Anterior cingulate cortex (tissue), 58 donors: ENCODE measurements at places on chromosomes 7 and 10.

DNA sequence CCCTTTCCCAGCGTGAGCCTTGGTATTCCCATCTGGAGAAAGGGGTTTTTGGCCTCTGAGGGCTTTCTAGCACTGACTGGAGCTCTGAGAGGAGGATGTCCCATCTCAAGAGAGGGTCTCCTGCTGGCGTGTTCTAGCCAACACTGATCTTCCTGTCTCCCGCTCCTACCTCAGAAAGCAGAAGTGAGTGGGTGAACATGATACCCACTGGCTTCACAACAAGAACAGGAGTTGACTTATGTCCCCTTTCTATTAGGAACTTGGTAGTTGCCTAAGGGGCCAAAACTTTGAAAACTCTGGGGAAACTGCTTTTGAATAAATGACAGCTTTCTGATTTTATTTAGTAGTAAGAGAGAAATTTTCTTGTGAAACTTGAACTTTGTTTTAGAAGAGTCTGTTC, 113.1 kb upstream of the ADCY1 start:
- no peak for DNase-seq

- no peak for DNase-seq
Measured at GRCh38 chr10:106925191-106925590, 239.3 kb downstream of the SORCS1 start.

- DNase-seq: no peak
Measured at GRCh38 chr7:94080551-94080950, 76.4 kb upstream of the BET1 start.

GRCh38 chr10:35937546-35937945, 295.4 kb upstream of the FZD8 start:
- no peak for DNase-seq

GRCh38 chr7:98365863-98366561, 34.9 kb downstream of the BAIAP2L1 start:
- no peak for DNase-seq

GRCh38 chr7:25852211-25852938, 299.6 kb upstream of the NFE2L3 start:
- no peak for DNase-seq
